ENCODE measurements at places on chromosomes 6 and 20.

- no peak for DNase-seq
These were observed 74.0 kb downstream of the PTPRA start for GRCh38 chr20:2946988-2947961.

- no peak for DNase-seq
These were observed 261.4 kb downstream of the SLC35F1 start for GRCh38 chr6:118168421-118168820.

DNA sequence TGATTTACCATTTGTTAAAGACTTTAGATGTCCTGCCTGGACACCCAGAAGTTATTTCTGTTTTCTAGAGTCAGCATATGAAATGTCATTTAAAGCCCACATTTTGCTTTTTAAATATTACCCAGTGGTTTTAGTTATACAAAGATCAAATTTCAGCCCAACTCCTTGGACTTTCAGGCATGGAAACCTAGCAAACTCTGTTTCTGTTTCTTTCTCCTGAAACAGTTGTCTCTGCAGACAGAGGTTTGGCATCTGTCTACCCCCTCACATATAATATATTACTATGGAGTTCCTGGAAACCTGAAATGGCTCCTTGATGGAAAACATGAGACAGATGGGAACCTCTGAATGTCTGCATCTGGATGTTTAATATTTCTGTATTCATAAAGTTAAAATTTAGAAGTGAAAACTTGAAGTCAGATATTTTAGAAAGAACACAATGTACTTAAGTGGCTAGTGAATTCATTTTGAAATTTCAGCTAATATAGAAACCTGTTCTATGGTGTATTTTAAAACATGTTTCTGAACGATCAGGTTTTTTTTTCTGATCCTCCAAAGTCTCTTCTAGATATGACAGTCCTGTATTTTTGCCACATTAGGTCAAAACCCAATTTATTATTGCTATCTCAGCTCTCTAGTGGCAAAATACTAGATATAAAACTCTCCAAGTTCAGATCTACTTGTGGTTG, 743.3 kb downstream of the CD109 start:
- DNase-seq, result no peak

GRCh38 chr6:46998436-46999017, 43.6 kb downstream of the ADGRF1 start:
- DNase-seq, result no peak

DNA sequence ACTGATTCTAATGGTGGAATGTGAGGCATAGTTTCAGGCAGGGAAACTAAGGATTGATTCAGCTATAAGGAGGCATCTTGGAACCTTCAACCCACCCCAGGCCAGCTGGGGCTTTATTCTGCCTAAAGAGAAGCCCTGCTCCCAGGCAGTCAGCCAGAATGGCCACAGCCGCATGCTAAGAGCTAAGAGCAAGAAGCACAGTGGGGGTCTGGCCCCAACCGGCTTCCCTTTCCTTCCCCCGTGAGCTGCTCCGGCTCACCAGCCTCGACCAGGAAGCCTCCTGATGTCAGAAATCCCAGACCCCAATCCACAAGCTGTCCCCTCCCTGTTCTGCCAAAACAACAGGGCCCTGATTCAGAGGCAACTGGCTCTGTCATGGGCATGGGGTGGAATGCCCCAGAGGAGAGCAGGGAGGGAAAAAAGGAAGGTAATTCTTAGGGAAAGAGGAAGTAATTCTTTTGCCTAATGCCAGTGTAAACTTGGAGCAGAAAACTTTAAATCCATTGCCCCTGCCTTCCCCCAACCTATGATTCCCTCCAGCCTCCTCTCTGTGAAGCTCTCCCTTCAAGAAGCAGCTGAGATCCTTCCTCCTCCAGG, 6.9 kb downstream of the GRM4 start:
- DNase-seq, result no peak

DNA sequence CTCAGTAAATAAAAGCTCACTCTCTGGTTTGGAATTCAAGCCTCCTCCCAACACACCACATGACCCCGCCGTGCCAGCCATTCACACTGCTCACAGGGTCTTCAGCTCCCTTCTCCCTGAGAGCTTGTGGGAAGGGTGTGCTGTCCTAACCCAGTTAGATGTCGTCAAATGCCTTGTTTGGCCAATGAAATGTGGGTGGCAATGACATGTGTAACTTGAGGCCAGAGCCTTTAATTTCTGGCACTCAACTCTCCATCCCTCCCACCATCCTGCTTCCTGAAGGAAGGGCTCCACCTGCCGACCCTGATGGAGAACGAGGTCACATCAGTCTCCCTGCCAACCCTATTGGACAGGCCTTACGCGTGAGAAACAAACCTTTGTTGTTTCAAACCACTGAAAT, 224.5 kb upstream of the AGPAT4 start:
- DNase-seq, result no peak

DNA sequence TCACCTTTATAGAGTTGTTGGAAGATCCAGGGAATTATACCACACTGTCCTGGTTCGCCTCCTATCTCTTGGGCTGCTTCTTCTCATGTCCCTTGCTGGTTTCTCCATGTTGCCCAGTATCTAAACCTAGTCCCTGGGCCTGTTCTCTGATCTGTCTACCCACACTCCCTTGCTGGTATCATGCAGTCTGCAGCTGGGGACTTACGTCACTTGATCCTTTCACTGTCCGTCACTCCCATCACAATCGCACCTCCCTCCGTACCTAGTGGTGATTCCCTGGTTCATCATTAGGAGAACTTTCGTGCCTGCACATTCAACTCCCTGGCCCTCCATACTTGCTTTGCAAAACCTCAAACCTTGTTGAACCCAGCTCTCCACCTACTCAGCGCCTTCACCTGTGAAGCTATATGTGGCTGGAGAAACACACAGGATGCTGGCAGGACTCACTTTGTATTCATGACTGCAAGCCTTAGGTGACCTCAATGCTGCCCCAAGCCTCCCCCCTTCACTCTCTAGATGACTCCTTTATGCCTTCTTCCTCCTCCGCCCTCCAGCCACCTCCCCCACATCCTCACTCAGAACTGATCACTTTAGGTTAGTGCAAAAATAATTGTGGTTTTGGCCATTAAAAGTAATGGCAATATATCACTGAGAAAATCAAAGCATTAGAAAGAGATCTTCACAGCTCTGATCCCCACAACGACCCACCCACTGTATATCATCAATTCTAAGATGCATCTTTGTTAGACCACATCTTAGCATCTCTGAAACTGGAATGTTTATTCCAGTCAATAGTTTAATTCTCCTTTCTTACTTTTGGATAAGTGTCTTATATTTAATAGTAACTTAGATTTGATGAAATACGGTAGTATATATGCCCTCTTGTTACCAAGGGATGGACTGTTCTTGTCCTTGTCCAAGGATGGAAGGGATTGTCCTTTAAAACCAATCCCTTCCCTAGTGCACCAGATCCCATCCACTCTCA, 26.4 kb downstream of the GDAP1L1 start:
- DNase-seq, result no peak

DNA sequence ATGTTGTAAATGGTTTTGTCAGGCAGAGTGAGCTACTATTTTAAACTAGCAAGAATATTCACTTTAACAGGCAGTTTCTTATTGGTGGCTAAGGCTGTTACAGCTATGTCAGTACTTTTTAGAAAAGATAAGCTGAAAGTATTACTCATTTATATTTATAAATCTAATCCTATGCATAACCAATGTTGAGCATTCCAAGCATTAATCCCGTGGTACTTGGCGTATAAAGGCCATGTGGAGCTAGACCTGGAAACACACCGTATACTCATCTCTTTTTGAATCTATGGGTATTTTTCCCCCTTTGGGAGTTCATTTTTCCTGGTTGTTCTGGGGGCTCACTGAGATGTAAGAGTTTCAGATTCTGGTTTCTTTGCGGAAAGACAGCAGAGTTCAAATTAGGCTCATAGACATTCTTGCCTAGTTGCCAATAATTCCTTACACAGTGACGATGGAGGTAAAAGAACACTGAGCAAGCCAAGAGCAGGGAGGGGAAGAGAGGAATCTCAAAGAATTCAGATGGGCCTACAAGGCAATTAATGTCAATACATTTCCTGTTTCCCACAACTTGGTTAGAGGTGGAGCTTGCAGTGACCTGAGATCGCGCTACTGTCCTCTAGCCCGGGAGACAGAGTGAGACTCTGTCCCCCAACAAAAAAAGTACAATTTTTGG, 211.5 kb downstream of the SOX4 start:
- DNase-seq, result no peak

DNA sequence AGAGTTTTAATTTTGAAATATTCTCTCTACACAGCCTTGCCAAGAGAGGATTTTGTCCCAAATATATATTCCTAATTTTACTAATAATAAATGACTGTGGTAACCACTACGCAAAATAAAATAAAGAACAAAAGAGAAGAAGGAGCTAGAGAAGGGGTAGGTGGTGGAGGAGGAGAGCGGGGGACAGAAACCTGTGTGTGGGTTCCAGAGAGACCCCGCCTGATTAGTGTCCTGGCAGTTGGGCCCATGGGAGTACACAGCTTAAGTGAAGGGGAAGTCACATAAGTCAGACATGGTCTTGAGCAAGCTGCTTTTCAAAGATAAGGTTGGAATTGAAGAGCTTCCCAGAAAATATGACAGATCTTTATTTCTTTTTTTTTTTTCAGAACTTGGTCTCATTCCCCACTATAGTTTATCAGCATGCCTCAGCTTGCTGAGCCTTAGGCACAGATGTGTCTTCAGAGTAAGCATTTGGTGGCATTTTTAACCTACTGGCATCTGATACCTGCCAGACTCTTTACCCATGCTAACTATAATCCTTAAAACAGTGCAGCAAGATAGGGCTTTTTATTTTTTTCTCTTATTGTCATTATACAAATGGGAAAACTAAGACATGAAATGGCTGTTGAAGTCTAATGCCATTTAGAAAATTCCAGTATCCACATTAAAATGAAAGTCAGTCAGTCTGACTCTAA, 9.6 kb upstream of the RHAG start:
- DNase-seq, result no peak

DNA sequence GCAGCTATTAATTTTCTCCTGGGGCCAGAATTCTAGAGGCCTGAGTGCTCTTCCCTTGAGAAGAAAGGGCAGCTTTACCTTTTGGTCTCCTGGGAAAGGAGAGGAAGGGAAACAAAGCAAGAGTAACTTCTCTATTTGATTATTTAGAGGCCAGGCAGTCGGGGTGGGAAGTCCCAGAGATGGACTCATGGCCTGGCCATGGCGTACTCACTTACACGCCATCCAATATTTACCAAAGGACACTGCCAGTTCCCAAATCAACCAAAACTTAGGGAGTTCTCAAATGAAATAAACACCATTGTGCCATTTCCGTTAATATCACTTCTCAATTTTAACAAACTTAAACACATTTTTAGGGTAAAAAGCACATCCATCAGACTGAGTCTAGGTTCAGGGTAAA, 76.6 kb downstream of the CDS2 start:
- no peak for DNase-seq

- no peak for DNase-seq
These were observed 534.0 kb downstream of the CBLN4 start for GRCh38 chr20:55471052-55472006.

DNA sequence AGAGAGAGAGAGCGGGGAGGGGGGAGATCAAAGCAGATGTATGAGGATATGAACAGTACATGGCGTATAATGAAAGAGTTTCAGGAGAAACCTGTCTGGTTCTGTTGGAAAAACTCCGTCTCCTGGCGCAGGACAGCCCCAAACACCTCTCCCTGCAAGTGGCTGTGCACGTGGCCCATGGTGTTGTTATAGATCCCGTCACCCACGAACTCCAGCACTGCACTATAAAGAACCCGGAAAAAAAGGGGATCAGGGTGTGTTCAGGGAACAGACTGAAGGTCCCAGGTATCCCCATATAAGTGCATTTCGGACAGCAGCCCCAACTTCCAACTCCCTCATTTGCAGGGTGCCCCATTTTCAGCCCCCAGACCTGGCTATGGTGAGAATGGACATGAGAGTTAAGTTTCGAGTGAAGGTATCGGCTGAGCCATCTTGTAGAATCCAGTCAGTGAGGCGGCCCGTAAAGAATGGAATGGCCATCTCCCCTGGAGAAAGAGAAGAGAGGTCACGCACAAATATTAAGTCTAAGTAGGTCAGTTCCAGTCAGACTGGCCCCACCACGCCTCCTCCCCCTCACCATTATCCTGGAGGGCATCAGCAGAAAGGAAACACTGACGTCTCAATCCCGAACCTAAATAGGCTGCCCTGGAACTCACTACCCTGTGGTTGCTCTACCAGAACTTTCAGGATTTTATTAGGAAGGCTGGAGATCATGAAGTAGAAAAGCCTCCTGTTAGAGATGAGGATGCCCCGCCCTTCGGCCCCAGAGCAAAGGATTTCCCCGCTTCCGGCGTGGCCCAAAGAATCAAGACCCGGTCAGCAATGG, 1.3 kb downstream of the TAP1 start:
- DNase-seq, result no peak

DNA sequence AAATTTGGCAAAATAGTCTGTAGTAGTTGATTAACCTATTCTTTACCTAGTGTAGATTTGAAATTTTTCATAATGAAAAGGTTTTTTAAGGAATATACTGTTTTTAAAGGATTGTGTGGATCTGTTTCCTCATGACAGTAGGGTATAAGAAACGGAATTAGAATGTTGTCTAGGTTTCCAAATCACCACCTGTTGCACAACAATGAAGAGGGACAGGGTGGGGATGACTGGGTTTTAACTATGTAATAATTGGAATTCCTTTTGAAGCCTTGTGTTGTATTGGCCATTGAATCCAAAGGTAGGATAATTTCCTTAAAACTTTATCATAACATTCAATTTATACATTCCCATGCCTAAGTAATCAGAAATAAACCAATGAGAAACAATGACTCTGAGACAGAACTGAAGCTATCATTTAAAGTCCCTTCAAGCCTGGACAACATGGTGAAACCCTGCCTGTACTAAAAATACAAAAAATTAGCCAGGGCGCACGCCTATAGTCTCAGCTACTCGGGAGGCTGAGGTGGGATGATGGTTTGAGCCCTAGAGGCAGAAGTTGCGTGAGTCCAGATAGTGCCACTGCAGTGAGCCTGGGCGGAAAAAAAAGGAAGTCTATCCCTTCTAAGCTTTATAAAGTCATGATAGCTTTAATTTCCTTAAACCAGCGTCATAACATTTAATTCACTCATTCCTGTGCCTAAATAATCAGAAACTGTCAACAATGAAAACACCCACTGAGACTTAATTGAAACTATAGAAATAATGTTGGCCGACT, 18.3 kb upstream of the SLC17A5 start:
- no peak for DNase-seq

GRCh38 chr20:32672982-32673851, 524 bp downstream of the C20orf203 start:
- DNase-seq, result no peak

- no peak for DNase-seq
These were observed 10.3 kb downstream of the KCNK5 start for GRCh38 chr6:39218868-39219567.

DNA sequence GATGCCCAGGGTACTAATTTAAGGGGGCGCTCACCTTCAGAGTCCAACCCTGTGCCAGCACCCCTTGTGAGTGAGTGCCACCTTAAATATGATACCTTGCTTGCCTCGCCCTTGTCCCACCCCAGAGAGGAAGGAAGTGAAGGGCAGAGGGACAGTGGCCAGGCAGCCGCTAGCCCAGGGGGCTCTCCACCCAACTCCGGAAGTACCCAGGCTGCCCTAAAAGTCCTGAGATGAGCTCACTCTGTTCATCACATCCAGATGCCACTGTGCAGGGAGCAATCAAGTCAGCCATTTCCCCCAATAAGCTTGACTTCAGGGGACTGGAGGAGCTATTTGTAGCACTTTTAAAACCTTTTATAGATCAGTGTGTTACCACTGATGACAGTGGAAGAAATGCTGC, 25.0 kb upstream of the STX16 start:
- no peak for DNase-seq
